G401 (cell line): ENCODE measurements at places on chromosomes 13 and 19. TPM values are rescaled to one million over a fixed set of nuclear protein-coding genes. Genes with fewer than 3 reads are reported as not detected.

Gene FAAP24
- 2.9 and 13.2 TPM in 2 replicates for total RNA-seq

Gene ATCAY
- 0.18 and 0.44 TPM in 2 replicates for total RNA-seq

Gene OR10H1
- not detected in 2 replicates for total RNA-seq

Gene ZNF222
- total RNA-seq = not detected in 2 replicates

Gene OVOL3
- not detected in 2 replicates for total RNA-seq
